Neuronal stem cell (in vitro differentiated cells): ENCODE measurements at places on chromosomes 4 and X.

GRCh38 chr4:161815841-161816240 is 348.0 kb downstream of the FSTL5 start:
- DNase-seq = no peak

DNA sequence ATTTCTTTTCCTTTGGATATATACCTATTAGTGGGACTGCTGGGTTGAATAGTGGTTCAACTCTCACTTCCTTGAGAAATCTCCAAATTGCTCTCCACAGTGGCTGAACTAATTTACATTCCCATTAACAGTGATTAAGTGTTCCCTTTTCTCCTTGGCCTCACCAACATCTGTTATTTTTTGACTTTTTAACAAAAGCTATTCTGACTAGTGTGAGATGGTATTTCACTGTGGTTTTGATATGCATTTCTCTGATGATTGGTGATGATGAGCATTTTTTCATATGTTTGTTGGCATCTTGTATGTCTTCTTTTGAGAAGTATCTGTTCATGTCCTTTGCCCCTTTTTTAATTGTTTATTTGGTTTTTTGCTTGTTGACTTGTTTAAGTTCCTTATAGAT is 413.0 kb downstream of the MAPK10 start:
- no peak for DNase-seq

DNA sequence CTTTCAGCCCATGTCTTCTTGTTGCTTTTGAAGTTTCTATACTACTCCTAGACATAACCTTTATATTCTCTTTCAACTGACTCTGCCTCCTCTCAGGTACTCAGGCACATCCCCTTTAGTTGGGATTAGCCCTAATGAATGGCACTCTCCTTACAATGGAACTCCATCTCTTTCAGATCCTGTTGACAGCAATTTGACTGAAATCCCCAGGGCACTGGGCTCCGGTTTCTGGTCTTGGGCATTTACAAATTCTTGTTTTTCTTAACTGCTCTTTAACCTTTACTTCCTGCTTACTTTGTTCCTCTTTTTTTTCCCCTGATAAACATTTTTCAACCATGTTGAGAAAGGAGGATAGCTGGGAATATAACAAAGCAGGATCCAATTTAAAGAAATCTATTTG is 68.9 kb downstream of the ENOX2 start:
- peak; percentile 17 for DNase-seq

DNA sequence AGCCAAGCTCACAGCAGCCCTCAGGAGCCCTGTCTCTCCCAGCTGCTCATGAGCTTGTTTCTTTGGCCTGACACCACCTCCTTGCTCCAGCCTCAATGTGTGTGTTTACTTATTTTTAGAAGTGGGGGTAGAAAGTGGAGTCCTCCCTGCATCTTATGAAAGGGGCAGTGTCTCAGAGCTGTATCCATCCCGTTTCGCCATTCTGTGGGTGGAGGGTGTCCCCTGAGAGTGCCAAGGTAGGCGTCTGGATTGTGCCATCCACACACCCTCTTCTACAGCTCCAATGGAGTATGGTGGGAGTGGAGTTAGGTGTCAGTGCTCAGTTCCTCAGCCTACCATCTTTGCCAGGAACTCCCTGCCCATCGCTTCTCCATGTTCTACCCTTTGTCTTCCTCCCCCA is 8.3 kb downstream of the SPON2 start:
- DNase-seq = no peak

DNA sequence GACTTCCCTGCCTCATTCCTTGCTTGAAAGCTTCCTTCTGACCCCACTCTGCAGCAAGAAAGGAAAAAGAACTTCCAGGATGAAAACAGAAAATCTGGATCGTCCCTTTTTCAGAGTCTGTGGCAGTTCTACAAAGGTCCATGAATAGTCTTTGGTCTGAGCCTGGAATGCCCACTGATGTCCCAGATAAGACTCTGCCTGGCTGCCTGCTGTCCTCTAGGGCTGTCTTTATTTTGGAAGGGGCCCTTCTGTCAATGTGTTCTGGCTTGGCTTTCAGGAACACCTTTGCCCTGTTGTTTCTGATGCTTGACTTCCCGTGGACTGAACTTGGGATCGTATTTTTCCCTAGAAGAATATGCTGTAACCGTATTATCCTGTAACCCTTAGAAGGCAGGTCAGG is 114.7 kb upstream of the LNX1 start:
- no peak for DNase-seq

- no peak for DNase-seq
Observed at GRCh38 chrX:105228602-105229001, 8.1 kb upstream of the TEX13A start.
